ENCODE measurements at places on chromosomes 7 and 10.
A peak's percentile ranks its signal among the peaks of the same experiment; 100 is the strongest.

GRCh38 chr7:141045126-141045841 lies 28.6 kb upstream of the TMEM178B start:
- DNase-seq = peak; percentile 16

DNA sequence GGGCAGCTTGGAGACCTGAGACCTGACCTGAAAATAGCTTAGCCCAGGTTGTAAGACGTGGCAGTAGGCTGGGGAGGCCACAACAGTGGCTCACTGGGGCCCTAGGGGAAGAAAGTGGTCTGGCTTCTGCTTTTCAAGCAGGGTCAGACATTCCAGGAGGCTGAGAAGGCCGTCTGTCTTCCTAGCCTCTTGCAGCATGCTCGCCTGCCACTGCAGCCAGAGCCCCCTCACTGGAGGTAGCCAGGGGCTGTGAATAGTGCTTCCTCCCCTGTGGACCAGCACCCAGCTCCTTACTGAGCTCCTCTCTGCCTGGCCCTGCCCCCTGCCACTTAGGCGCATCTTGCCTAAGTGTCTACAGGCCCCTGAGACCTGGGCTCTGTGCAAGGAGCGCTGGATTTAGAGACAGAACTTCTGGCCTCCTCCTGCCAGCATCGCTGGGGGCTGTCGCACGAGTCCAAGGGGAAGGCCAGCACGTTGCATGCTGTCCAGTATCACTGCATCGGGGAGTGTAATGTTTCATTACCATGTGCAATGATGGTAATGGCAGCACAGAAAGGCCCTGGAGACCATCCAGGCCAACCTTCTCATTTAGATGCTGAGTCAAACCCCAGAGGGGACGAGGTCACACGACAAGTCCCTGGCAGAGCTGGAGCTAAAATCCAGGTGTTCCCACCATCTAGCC lies 12.7 kb downstream of the ZMIZ1 start:
- DNase-seq = peak; percentile 86

DNA sequence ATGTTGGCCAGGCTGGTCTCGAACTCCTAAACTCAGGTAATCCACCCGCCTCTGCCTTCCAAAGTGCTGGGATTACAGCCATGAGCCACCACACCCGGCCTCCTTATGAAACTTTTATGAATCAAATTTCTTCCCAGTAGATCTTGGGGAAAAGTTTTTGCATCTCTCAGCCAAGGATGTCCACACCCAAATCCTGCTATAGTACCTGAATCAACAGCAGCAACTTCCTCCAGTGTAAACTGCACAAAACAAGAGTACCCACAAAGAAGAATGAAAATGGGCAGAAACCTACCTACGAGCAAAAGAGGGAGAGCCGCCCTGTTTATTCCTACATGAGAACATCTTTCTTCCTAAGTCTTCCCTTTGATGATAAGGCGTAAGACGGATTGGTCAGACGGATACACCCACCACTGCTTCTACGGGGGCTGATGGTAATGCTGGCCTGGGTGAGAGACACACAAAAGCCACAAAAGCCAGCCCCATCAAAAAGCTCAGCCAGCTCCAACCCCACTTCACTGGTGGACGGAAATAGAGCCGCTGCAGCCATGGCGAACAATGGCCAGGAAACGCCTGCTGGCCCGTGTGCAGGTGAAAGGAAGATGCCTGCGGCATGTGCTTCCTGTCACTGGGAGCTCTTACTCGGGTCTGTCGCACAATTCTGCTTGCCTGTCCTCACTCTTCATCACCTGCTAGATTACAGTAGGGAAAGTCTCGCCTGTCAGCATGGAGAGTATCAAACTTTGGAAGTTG lies 10.4 kb downstream of the JCAD start:
- DNase-seq = no peak

DNA sequence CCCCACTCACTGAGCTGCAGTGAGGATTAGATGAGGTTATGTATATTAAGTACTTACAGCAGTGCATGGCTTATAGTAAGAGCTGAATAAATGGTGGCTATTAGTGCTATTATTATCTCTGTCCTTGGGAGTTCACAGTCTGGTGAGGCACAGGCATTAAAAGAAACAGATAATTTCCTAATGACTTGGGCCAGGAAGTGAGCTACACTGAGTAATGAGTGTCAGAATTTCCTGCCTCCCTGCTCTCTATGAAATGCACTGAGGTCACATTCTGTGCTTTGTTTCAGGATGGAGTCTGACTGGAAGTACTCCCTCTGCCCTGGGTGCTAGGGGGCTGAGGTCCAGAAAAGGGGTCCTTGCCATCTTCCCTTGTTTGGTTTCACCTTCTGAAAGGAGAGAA lies 48.7 kb upstream of the LOXL4 start:
- peak; percentile 40 for DNase-seq

- DNase-seq = no peak
Observed at GRCh38 chr10:76080991-76081390, 649.6 kb downstream of the LRMDA start.

GRCh38 chr10:484925-485661 lies 204.4 kb downstream of the DIP2C start:
- DNase-seq = peak; percentile 51

- DNase-seq = no peak
Observed at GRCh38 chr7:44403176-44403759, 77.9 kb upstream of the CAMK2B start.

DNA sequence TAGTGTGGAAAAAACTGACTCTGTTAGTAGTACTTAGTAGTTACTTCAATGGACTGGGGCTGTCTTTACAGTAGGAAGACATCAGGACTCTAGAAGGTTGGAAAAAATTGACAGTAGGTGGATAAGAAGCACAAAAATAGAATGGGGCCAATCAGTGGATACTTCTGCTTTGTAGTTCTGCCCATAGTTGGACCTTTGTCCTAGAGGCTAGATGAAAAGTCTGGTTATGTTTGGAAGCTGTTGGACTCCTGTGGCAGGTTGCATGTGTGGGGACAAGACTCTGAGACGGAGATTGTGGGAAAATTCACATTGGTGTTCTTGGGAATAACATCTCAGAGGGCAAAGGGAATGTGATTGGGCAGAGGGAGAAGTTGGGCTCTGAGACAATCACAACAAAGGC lies 18.6 kb upstream of the KBTBD2 start:
- DNase-seq = no peak

- no peak for DNase-seq
Observed at GRCh38 chr7:2100278-2101208, 132.2 kb downstream of the MAD1L1 start.

DNA sequence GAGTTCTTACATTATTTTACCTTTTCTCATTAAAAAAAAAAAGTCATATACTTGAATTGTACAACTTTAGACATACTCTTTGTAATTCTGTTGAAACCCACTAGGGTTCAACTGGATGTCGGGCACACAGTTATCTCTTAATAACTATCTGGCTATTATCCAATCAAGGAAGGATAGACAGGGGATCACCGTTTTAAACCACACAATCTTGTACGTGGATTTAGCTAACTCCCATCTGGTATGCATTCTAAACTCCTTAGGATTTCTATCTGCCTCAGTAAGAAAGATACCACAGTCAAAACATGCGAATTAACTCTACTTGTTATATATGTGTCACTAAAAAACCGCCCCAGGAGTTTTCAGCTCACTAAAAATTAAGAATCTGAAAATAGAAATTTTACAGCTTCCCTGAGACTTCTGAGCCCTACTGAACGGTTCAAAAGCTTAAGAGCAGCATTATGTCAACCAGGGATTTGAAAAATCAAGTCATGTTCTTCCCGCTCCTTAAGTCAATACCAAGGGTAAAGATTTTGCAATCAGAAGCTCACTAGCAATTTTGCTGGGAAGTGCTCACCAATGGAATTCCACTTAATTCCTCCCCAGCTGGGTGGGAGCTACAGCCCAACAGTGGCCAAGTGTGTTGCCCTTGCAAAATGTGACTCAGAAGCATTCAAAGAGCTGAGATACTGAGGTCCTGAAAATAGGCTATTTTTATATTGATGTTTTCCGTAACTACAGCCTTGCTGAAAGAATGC lies 267.0 kb downstream of the FRMD4A start:
- peak; percentile 93 for DNase-seq

All from adipocyte (in vitro differentiated cells).